Progenitor cell of endocrine pancreas (in vitro differentiated cells): ENCODE measurements at places on chromosomes 2 and 18.
A peak's percentile ranks its signal among the peaks of the same experiment; 100 is the strongest.

DNA sequence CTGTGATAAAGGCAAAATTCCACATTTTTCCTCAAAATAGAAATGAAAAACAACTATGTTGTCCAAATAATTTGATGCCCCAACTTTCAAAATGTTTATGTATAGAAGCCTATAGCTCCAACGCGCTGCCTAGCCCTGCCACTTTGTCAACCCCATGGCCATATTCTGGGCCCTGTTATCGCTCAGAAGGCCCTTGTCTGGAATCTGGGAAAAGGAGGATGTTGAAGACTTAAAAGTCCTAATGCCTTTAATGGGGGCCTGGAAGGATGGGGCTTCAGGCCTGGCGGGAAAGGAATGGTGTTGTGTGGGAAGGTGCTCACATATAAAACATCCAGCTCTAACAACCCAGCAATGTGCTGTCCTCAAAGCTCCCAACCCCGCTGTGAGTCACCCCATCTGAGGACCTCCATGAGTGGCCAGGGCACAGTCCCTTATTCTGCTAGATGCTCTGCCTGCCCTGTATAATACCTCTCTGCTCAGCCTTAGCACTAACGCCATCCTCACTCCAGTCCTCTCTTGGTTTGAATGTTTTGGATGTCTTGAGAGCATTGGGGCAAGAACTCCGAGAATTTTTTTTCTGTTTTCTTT lies 86.0 kb downstream of the ACSL3 start:
- DNase-seq: no peak
- H3K4me3 ChIP-seq: no peak overlapping the region
- H3K4me1 ChIP-seq: no peaks in the 10 kb centered on the region
- no peak overlapping the region for H3K27ac ChIP-seq
- no peaks in the 10 kb centered on the region for H3K27me3 ChIP-seq

- DNase-seq: no peak
- no peaks in the 10 kb centered on the region for H3K27me3 ChIP-seq
- H3K4me1 ChIP-seq: peaks cover 10% of the 10 kb centered on the region
- peaks cover 10% of the 10 kb centered on the region for H3K36me3 ChIP-seq
These were observed 502.3 kb downstream of the KCNJ3 start for GRCh38 chr2:155200753-155201152.

DNA sequence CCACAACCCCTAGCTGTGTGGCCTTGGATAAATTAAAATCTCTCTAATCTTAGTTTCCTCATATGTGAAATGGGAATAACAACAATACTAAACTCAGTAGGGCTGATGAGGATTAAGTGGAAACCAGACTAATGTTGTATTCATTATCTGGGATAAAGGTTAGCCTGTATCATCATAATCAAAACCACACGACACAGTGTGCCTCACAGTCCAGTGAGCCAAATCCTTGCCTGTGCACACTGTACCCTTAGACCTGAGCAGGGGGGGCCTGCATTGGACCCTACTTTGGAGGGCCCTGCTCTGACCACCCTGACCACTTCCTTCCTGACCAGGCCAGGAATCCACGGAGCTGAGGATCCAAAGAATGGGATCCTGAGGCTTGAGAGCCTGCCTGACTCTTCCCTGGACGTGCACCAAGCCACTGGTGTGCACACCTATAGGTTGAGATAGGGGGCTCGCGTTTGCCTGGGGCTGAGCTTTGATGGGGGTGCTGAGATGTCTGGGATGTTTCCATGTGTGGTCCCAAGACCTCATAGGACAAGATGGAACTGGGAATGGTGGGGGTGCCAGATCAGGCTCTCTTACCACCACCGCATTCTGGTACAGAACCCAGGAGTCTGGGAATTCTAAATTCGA lies 69.7 kb downstream of the TGOLN2 start:
- H3K27ac ChIP-seq: peak overlapping the region; percentile 92
- H3K4me3 ChIP-seq: no peak overlapping the region
- H3K27me3 ChIP-seq: no peaks in the 10 kb centered on the region
- no peak for DNase-seq
- H3K36me3 ChIP-seq: peaks cover 10% of the 10 kb centered on the region

DNA sequence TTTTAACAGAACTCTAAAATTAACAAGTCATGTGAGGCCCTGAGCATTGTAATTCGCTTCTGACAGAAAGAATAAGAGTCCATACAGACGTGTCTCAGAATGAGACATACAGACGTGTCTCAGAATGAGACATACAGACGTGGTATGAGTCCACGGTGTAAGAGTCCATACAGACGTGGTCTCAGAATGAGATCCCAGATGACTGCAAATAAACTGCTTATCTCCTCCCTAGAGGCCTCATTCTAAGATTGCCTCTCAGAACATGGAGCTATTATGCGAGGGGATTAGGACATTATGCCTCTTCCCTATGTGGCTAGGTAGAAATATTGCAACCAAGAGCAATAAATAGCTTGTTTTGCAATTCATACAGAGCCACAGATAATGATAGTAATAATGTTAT lies 63.9 kb downstream of the NEB start:
- DNase-seq: no peak
- no peak overlapping the region for H3K27ac ChIP-seq
- H3K4me1 ChIP-seq: no peaks in the 10 kb centered on the region
- H3K4me3 ChIP-seq: no peak overlapping the region
- no peaks in the 10 kb centered on the region for H3K36me3 ChIP-seq

GRCh38 chr2:198375083-198375410 lies 570.7 kb downstream of the PLCL1 start:
- no peaks in the 10 kb centered on the region for H3K36me3 ChIP-seq
- H3K27ac ChIP-seq: no peak overlapping the region
- no peaks in the 10 kb centered on the region for H3K4me1 ChIP-seq
- peaks cover 19% of the 10 kb centered on the region for H3K27me3 ChIP-seq
- no peak for DNase-seq

DNA sequence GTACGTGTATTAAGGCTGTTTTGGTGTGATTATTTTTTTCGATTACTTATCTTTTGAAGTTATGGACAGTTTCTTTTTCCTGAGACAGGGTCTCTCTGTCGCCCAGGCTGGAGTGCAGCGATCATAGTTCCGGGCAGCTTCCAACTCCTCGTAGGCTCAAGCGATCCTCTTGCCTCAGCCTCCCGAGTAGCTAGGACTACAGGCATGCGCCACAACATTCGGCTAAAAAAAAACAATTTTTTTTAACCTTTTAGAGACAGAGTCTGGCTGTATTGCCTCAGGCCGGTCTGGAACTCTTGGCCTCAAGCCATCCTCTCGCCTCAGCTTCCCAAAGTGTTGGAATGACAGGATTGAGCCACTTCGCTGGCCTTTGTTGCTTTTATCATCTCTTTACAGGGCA lies 945 bp downstream of the HAT1 start:
- peak overlapping the region; percentile 87 for H3K4me3 ChIP-seq
- no peak for DNase-seq
- peaks cover 12% of the 10 kb centered on the region for H3K4me1 ChIP-seq
- peak overlapping the region; percentile 97 for H3K27ac ChIP-seq
- peaks cover 2% of the 10 kb centered on the region for H3K36me3 ChIP-seq

DNA sequence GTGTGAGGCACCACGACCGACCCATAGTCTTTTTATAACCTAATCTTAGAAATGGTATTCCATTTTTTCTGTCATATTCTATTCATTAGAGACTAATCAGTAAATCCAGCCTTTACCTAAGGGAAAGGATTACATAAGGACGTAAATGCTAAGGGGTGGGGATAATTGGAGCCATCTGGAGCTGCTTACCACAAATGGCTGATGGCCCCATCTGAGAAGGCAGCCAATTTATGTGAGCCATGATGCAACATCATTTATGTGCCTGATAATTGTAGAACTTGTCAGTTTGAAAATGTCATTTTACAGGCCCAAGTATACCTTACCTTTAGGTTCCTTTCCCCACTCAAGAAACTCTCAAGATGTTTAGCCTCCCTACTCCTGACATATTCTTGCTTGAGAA lies 44.0 kb downstream of the ARHGEF33 start:
- no peak overlapping the region for H3K4me3 ChIP-seq
- H3K36me3 ChIP-seq: no peaks in the 10 kb centered on the region
- no peaks in the 10 kb centered on the region for H3K4me1 ChIP-seq
- no peak overlapping the region for H3K27ac ChIP-seq
- DNase-seq: no peak

- H3K4me1 ChIP-seq: no peaks in the 10 kb centered on the region
- no peak overlapping the region for H3K27ac ChIP-seq
These were observed 44.7 kb downstream of the PIK3C3 start for GRCh38 chr18:41999751-42000150.

GRCh38 chr18:55236150-55236931 lies 277.1 kb upstream of the CCDC68 start:
- no peak overlapping the region for H3K27ac ChIP-seq
- H3K27me3 ChIP-seq: peaks cover 3% of the 10 kb centered on the region
- DNase-seq: no peak
- H3K4me1 ChIP-seq: no peaks in the 10 kb centered on the region
- H3K4me3 ChIP-seq: no peak overlapping the region

DNA sequence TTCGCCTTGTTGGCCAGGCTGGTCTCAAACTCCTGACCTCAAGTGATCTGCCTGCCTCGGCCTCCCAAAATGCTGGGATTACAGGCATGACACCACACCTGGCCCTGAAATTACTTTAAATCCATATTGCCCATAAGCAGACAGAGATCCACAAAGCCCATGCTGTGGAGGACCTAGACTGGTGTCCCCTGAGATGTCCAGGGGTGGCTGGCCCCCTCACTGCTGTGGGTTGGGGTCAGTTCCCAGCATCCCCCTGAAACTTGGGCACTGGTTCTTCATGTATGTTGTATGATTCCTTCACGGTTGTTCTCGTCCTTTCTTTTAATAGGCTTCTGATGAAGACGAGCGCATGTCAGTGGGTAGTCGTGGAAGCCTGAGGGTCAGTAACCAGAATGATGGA lies 78.1 kb upstream of the RBM44 start:
- H3K36me3 ChIP-seq: no peaks in the 10 kb centered on the region
- DNase-seq: no peak
- H3K27me3 ChIP-seq: no peaks in the 10 kb centered on the region
- peak overlapping the region; percentile 35 for H3K27ac ChIP-seq

- peaks cover 5% of the 10 kb centered on the region for H3K4me1 ChIP-seq
- DNase-seq: no peak
- peaks cover 7% of the 10 kb centered on the region for H3K27me3 ChIP-seq
- no peak overlapping the region for H3K27ac ChIP-seq
- no peak overlapping the region for H3K4me3 ChIP-seq
These were observed 23.0 kb downstream of the ERMN start for GRCh38 chr2:157302492-157303099.

DNA sequence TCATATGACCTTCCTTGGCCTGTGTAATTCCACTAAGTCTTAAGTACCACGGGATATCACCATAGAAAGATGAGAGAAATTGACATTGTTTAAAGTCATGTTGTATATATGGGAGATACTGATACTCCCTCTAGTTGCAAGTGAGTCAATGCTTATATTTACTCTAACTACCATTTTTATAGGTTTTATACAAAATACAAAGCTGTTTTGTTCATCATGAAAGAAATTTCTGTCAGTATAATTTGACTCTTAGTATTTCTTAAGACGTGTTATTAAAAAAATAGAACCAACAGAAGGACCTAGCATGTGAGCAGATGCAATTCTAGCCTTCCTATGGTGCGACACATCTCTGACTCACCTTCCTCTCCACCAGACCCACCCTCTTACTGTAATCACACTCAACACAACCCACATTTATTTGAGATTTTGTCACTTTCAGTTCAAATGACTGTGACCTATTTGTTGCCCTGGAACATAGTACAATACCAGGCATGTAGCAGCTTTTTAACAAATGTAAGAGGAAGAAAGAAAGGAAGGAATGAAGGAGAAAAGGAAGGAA lies 453.1 kb downstream of the CMPK2 start:
- no peaks in the 10 kb centered on the region for H3K27me3 ChIP-seq
- DNase-seq: no peak
- H3K36me3 ChIP-seq: no peaks in the 10 kb centered on the region
- peaks cover 3% of the 10 kb centered on the region for H3K4me1 ChIP-seq

- no peaks in the 10 kb centered on the region for H3K36me3 ChIP-seq
- no peak overlapping the region for H3K4me3 ChIP-seq
- no peaks in the 10 kb centered on the region for H3K27me3 ChIP-seq
- H3K27ac ChIP-seq: peak overlapping the region; percentile 33
These were observed 36.4 kb downstream of the PXDN start for GRCh38 chr2:1707771-1708418.

DNA sequence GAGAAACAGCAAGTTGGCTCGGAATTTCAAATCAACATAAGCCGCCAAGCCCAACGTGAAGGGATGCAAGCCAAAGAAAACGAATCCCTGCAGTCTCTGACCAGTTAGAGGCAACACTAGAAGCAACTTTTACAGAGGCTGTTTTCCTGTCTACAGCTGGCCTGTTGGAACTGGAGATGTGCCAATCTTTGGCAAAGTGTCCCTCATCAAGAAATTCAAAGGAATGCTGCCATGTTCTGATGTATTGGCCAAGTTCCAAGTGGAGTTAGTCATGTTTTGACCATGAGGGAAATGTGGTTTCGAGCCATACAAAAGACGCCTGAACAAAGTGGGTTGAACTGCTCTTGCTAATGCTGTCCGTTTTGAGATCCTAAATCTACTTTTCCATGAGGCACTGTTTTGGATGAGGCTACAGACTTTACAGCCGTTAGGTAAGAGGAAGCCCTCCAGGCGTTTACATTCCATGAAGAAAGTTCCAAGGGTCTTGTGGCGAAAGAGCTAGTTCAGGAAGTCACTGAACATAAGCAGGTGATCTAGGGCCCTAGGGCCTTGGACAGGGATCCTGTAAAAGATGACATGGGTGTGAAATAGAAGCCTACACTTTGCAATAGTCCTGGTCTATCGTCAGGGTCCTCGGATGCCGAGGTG lies 140.7 kb upstream of the PXDN start:
- peaks cover 10% of the 10 kb centered on the region for H3K4me1 ChIP-seq
- no peak overlapping the region for H3K4me3 ChIP-seq
- DNase-seq: no peak

GRCh38 chr2:219453671-219454590 lies 19.3 kb downstream of the SPEG start:
- no peaks in the 10 kb centered on the region for H3K4me1 ChIP-seq
- H3K27ac ChIP-seq: no peak overlapping the region
- H3K27me3 ChIP-seq: peaks cover 56% of the 10 kb centered on the region
- H3K36me3 ChIP-seq: peaks cover 1% of the 10 kb centered on the region
- DNase-seq: no peak
- H3K4me3 ChIP-seq: no peak overlapping the region

- no peak overlapping the region for H3K27ac ChIP-seq
- peaks cover 3% of the 10 kb centered on the region for H3K4me1 ChIP-seq
- no peak for DNase-seq
- no peaks in the 10 kb centered on the region for H3K27me3 ChIP-seq
These were observed 8.2 kb downstream of the OLA1 start for GRCh38 chr2:174240097-174240496.

GRCh38 chr2:43159797-43160196 lies 66.6 kb downstream of the ZFP36L2 start:
- no peak for DNase-seq
- no peak overlapping the region for H3K4me3 ChIP-seq

DNA sequence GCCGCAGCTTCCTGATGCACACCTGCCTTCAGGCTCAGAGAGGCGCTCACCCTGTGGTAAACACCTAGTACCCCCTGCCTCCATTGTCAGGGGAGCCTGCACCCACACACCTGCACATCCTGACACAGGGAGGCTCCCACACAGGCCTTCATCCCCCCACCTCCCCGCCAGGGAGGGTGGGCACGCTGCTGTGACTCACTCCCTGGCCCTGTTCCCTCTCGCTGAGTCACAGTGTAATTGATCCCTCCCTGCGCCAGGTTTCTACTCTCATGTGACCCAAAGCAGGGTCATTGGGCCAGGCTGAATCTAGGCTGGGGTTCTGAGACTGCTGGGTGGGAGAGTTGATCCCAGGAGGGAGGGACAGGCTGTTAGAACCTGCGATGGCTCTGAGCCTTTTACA lies 8.5 kb upstream of the CELF4 start:
- peaks cover 71% of the 10 kb centered on the region for H3K27me3 ChIP-seq
- H3K27ac ChIP-seq: no peak overlapping the region
- no peak for DNase-seq
- H3K4me1 ChIP-seq: no peaks in the 10 kb centered on the region
- no peak overlapping the region for H3K4me3 ChIP-seq
